ENCODE measurements at places on chromosomes 7 and 10.
A peak's percentile ranks its signal among the peaks of the same experiment; 100 is the strongest.

DNA sequence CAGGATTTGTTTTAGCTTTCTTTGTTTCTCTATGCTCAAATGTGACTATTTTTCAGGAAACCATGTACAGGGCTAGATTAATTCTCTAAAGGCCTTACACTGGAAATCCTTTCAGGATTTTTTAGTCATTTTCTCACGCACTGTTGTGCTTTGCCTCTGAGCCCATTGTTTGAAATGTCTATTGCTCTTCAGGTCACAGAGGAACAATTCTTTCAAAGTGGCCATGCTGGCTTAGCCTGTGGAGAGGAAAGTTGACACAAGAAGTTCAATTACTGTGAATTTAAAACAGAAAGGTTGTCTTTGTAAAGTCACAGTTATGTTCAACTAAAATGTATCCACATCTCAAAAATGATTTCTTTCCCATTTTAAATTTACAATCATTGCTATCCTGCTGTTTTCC is 1071.7 kb upstream of the POT1 start:
- no peak for DNase-seq

DNA sequence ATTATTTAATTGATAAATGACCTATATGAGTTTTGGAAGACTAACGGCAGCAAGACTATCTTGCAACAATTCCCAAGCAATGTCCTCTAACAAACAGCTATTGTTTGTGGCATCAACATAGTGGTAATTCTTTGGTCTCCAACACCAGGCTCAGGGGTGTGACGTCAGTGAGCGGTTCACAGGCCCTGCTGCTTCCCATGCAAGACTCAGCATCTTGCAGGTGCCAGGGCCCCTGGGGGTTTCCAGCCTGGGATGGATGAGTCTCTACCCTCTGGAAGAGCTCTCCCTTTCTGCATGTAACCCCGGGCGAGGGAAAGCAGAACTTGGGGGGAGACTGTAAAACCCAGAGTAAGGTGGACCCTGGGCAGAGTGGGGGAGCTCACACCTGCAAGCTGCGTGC is 164.7 kb downstream of the ACTR3B start:
- no peak for DNase-seq

DNA sequence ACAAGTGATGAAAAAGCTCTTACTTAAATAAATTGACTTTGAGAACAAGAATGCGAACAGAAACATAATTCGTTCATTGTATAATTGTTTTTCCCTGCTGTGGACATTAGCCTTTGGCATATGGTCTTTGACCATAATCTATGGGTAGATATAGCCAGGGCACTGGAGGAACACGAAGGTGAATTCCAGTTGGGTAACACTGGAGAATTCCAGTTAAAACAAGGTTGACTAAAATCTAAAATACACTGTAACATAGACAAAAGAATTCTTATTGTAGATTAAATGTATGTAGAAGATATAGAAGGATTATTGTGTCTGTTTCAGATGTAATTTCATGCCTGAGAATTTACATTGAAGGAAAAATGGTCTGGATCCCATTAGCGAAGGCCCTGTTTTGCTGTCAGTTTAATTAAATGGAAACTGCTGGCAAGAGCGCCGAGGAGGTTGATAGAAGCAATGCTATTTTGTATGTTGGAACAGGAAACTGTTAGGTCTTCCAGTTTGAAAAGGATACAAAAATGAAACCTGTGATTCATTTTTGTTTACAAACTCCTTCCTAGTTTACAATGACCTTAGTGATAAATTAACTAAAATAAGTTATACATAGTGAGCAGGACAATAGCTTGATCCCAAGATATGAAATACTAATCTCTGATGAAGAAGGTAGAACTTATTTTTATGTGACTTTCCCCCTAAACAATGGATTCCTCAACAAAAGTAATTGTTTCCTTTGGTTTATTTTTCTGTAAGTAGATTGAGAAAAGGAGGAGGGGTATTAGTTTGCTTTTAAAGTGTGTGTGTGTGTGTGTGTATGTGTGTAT is 68.9 kb downstream of the ARID5B start:
- no peak for DNase-seq

DNA sequence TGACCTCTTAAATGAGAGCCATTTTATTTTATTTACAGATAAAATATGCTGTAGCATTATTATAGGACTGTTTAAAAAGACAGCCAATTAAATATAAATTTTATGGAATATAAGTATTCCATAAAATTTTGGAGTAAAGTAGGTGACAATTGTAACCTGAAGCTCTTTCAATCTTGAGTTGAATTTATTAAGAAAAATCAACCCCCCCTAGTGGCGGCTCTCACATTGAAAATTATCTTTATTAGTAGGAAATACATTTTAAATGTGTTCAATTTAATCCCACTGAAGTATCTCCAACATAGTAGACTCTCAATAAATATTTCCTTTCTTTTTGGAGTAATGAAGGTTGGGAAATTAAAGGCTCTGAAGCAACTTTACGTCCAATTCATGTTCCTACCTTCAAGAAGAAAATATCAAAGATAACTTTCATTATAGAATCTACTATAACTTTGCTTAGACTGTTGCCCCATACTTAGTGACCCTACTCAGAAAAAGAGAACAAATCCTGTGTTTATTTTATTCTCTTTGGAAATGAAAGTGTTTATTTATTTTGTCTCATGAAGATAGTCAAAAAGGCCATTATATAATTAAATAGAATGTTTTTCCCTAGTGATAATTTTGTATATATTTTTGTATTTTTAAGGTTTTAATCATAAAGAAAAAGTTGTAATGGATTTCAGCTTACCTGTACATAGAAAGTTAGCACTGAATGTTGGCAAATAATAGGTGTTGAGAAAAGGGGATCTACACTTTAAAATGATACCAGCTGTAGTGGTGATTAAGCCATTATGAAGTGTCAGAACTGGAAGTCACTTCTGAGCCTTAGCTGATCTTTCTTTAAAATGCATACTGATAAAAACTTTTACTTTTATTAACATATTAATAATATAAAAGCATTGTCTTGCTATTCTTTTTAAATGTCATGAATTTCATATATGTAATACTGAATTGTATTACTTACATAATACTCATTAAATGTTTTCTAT is 3.3 kb downstream of the AHR start:
- no peak for DNase-seq

DNA sequence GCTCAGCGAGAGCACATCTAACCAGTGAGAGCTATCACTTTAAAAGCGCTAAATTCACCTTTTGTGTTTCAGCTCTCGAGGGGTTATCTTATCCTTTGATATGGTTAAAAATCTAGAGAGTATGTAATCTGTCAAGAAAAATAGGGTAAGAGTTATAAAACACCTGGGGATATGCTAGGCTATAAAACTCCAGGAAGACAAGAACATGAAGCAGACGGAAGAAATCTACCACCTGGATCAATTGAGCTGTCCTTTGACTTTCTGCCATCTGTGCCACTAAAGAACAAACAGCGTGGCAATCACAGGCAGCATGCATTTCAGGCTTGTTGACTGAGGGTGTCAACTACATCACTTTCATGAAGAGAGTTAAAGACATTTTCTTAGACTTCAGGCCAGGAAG is 83.1 kb downstream of the ZNF248 start:
- DNase-seq = no peak

DNA sequence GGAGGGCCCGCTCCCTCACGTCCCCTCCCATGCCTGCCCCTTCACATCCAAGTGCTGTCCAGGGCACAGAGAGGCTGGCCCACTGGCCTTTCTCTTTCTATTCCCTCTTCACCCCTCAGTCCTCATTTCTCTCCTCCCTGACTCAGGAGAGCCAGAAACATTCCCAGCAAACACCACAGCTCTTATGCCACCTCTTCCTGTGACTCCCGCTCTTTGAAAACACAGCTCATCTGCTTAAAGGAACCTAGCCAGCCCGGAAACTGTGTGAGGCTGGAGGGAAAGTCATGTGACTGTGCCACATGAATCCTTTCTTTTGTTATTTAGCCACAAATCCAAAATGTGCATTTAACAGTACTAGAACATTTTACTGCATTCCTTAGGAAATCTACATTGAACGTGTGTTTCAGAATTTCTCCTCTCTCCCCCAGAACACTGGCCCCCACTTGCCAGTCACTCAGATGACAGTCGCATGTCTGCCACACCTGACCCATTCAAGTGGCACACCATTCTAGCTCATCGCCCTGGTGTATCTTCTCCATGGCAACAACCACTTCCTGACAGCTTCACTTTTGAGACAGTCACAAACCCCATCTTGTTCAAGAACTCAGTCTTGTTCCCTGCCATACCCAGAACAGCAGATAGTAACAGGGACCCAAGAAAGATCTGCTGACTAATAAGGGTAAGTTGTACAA is 42.8 kb downstream of the GRB10 start:
- peak; percentile 34 for DNase-seq

- no peak for DNase-seq
Observed at GRCh38 chr10:95691281-95691680, 2.4 kb downstream of the TCTN3 start.

DNA sequence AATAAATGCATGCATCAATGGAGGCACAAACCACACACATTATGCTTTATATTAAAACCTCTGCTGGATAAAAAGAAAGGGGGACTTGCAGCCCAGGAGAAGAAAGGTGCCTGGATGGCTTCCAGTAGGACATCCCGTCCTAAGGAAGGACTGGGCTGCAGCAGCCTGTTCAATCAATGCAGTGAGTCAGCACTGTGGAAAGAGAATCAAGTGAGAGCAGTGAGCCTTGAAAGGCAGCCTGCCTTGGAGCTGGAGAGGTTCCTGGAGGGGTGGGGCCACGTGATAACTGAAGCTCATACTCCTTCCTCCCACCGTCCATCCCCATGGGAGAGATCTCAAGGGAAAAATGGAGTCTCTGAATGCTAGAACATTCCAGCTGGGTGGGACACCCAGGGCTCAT is 501.2 kb downstream of the ADRA2A start:
- no peak for DNase-seq

DNA sequence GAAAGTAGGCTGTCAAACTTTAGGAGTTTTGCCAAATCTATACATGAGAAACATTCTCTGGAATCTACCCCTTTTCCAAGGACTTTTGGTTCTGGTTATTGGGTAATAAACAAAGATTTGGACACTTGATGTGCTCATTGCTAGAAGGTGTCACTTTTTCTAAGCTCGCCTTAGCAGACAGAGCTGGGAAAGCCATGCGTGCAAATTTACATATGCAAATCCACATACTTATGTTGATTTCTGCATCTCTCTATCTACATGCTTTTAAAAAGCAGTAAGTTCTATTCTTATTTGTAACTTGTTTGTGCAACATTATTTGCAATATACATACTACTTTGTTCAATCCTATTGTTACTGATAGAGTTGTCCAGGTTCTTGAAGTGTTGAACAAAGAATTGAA is 22.5 kb upstream of the GIMAP6 start:
- DNase-seq = no peak

DNA sequence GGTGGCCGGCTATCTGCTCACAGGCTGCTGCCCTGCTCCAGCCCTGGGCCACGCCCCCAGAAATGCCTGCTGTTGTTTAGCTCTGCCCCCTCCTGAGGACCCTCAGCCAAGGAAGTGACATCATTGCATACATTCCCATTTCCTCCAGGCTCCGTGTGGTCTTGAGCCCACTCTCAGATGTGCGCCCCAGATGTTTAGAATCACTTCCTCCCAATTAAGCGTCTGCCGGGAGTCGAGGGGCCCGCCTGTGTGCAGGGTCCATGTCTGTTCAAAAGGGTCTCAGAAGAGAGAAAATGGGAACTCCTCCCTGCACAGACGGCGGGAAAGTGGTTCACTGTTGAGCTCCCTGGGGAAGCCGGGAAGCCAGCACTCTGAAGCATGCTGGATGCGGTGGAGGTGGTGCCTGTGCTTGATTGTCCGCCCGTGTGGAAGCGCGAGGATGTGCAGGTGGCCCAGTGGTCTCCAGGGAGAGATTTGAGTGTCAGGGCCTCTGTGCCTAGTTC is 116.9 kb upstream of the PPIF start:
- no peak for DNase-seq

- DNase-seq = no peak
Observed at GRCh38 chr10:133292919-133293809, 15.5 kb downstream of the TUBGCP2 start.

GRCh38 chr7:25894002-25894901 is 257.7 kb upstream of the NFE2L3 start:
- no peak for DNase-seq

- no peak for DNase-seq
Observed at GRCh38 chr7:13217768-13218167, 530.3 kb downstream of the ARL4A start.

- DNase-seq = no peak
Observed at GRCh38 chr10:79148452-79149344, 79.9 kb downstream of the ZMIZ1 start.

- DNase-seq = no peak
Observed at GRCh38 chr7:92415225-92415624, 32.1 kb upstream of the GATAD1 start.

GRCh38 chr10:61931620-61932332 is 30.3 kb downstream of the ARID5B start:
- no peak for DNase-seq

DNA sequence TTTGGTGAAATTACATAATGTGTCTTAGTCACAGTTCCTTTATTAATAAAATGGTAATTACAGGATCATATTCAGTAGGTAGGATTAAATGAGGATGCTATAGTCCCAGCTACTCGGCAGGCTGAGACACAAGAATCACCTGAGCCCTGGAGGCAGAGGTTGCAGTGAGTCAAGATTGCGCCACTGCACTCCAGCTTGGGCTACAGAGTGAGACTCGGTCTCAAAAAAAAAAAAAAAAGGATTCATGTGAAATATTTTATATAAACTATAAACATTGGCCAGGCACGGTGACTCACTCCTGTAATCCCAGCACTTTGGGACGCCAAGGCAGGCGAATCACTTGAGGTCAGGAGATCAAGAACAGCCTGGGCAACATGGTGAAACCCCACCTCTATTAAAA is 197.9 kb downstream of the IMMP2L start:
- no peak for DNase-seq

DNA sequence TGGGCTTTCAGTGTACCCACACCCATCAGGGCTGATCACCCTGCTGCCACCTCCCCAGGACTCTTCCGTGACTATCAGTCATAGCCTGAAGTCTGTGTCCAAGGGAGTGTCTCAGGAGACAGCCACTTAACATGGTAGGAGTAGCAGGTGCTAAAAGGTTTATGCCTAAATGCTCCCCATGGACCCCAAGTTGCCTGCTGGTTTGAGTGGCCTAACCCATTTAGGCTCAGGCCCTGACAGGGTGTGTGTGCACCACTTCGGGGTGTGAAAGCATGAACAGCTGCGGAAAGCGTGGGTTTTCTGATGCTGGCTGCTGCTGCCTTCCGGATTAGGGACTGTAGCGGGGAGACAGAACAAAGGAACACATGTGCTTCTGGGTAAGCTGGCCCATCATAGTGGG is 93.2 kb upstream of the SAMD8 start:
- no peak for DNase-seq

DNA sequence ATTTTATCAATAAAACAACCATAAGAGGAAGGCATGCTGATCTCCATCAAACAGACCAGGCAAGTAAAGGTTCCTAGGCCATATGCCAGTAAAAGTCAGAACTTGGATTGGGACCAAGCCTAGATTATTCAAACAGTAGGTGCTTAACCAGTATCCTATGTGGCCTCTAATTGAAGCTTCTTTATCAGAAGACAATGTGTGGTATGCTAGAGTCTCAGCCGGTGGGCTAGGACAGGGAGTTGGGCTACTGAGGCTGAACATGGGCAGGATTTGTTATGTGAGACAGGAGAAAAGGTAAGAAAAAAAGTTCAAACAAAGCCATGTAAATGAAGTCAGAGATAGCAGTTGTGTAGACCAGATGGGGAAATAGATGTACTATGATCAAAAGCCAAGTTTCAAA is 413.7 kb upstream of the GHITM start:
- DNase-seq = no peak

GRCh38 chr10:73974309-73974946 is 23.5 kb upstream of the VCL start:
- no peak for DNase-seq

- DNase-seq = no peak
Observed at GRCh38 chr10:17782921-17783665, 26.1 kb upstream of the MRC1 start.

GRCh38 chr7:14104861-14105260 is 115.4 kb upstream of the ETV1 start:
- DNase-seq = no peak
